ENCODE measurements at places on chromosomes 12 and 14. TPM values are rescaled to one million over a fixed set of nuclear protein-coding genes. Genes with fewer than 3 reads are reported as not detected.

DNA sequence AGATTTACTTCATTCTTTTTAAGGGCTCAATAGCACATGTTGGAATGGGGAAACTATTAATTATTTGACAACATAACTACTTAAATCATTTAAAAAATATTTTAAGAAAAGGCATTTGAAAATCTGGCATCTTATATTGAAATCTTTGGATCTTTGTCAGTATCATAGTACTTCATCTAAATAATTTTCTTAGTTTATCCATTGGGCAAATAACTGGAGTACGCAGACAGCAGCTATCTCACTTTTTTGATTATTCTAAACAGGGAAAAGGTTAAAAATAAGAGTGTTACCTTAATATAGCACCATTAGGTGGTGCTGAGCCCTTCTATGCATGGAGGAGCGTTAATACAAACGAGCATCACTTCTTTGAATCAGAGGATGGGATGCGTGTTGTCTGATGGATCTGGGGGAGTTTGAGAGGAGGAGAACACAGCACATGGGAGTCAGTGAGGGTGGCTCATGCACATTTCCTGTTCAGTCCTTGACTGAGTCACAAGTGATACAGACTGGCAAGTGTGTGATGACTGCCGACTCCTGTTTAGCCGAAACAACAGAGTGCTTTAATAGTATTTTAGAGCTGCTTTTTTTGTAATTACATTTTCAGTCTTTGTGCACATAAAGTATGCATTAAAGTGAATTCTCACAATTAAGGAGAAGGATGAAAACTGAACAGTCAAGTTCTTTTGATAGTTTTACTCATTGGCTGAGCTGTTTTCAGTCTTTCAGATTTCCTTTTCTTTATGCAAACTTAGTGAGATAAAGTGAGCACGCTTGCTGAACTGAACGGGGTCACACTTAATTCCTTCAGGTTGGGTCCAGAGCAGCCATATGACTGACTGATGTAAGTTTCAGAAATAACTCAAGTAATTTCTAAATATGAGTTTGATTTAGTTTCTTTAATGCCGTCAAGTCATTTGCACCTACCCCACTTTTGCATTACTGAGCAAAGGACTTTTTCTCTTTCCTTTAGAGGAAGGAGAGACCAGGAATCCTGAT is 92.7 kb downstream of the DIP2B start:
- no peak for DNase-seq

MYO1A gene
- not detected for total RNA-seq

AQP6 gene
- total RNA-seq: 0.09 TPM

FRMD6 gene
- total RNA-seq: 8.5 TPM

DNA sequence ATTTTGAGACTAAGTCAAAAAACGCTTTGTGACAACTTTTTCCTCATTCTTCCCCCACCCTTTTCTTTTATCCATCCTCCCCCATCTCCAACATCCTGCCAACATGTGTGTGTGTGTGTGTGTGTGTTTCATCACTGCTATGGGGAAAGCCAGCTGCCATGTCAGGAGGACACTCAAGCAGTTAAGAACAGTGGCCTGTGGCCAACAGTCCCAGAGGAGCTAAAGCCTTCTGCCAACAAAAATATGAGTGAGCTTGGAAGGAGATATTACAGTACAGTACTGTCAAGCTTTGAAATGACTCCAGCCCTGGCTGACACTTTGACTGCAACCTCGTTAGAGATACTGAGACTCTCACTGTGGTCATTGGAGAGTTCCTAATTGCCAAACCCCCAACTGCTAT is 5.0 kb upstream of the CSRP2 start:
- DNase-seq: no peak

GRCh38 chr12:76206039-76206676 is 121.7 kb upstream of the NAP1L1 start:
- no peak for DNase-seq

FGF6 gene
- total RNA-seq: not detected

All from H9 (cell line).